ENCODE measurements at places on chromosomes 12 and 14. TPM values are rescaled to one million over a fixed set of nuclear protein-coding genes. Genes with fewer than 3 reads are reported as not detected.

The INSM2 gene
- total RNA-seq: not detected

The ERP29 gene
- 34.7 TPM for total RNA-seq

DNA sequence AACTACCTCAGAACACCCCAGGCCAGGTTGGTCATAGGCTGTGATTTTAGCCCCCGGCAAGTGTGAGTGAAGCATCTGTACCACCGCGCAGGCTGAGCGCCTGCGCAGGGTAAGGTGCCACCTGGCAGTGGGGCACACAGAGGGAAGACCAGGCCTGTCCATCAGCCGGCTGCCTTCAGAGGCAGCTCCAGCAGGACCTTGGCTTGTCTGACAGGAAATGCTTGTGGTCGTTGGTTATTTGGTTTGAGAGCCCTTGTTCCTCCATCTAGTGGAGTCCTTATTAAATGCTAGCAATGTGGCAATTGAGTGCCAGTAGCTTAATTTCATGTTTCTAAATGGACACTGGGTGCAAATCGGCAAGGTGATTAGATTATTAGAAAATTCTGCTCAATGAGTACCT lies 27.5 kb downstream of the SLC25A29 start:
- no peak for DNase-seq

- DNase-seq: no peak
These were observed 46.2 kb downstream of the WIF1 start for GRCh38 chr12:65074932-65075331.

DNA sequence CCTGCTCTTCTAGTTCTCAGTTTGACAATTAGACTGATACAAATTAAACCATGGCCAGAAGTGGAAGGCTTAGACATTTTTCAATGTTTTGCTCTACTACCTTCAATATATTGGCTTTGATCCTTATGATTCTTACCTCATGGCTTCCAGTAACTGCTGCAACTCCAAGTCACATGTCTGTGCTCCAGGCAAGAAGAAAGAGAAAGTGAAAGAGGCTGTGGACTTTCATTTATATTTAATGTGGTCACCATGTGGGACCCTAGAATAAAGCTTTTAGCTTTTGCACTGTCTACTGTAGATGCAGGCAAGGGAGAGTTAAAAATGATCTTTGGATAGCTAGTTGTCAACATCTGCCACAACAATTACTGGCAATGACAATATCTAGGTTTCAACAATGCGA lies 214.3 kb upstream of the PDE3A start:
- no peak for DNase-seq
